ENCODE measurements at places on chromosomes 6 and 20. TPM values are rescaled to one million over a fixed set of nuclear protein-coding genes. Genes with fewer than 3 reads are reported as not detected.

The DPPA5 gene
- 1.7 TPM for polyA plus RNA-seq

The TREM1 gene
- 1.4 TPM for polyA plus RNA-seq

The ZBTB12 gene
- 6.3 TPM for polyA plus RNA-seq

The TAAR1 gene
- polyA plus RNA-seq, result not detected

GRCh38 chr6:22583230-22583629 is 13.9 kb downstream of the HDGFL1 start:
- H3K27me3 ChIP-seq, result no peaks in the 10 kb centered on the region
- no peaks in the 10 kb centered on the region for H3K4me1 ChIP-seq
- no peaks in the 10 kb centered on the region for H3K36me3 ChIP-seq

DNA sequence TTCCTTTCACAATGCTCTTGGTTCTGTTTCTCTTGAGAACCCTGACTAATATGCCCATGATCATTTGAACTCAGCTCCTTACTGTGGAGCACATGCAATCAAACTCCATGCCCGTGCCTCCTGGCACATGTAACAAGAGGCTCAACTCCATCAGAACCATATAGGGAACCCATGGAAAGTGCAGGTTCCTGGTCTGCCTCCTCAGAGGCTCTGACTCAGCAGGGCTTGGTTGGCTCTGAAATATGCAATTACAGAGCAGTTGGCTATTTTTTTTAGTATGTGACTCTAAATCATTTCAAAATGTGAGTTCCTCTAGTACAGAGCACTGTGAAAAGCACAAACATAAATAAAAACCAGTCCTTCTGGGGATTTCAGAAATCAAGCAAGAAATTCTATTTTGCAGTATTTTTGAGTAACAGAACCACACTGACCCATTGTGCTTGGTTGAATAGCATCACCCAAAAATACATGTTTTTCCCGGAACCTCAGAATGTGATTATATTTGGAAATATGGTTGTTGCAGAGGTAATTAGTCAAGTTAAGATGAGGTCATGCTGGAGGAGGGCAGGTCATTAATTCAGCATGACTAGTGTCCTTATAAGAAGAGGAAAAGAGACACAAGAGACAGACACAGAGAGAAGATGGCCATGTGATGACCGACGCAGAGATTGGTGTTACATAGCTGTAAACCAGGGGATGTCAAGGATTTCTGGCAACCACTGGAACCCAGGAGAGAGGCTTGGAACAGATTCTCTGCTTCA is 13.2 kb upstream of the MAP3K4 start:
- H3K4me1 ChIP-seq, result peaks cover 8% of the 10 kb centered on the region
- no peaks in the 10 kb centered on the region for H3K27me3 ChIP-seq
- H3K36me3 ChIP-seq, result no peaks in the 10 kb centered on the region
- no peak overlapping the region for H3K4me3 ChIP-seq
- no peak for DNase-seq

DNA sequence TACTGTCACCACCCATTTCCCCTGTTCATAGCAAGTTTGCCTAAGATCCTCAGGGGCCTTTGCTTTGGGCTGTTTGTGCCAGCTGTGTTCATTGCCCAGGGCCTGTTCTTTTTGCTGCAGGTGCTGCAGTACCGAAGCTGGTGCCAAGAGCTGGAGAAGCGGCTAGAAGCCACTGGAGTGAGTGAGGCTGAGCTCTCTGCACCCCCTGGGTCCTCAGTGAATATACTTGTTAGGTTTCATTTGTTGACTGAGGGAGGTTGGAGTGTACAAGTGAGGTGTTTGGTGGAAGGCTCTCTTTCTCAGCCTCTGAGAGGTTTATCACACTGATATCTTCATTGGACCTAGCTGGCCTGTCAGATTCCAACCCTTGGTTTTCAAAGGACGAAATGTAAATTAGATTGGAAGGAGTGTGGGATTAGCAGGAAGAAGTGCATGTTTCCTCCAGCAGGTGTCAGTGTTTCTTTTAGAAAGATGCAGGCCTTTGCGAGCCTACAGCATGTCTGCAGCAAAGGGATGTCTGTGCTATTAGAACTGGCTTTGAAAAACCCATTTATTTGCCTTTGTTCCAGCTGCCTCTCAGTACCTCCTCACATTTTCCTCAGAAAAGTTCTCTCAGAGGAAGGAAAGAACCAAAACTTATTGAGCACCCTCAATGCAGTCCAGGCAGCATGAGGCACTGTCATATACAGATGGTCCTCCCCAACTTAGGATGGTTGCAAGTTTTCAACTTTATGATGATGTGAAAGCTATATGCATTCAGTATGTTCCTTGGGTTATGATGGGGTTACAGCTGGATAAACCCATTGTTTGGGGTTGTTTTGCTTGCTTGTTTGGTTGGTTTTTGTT is 8.3 kb downstream of the CEP250 start:
- no peak overlapping the region for H3K4me3 ChIP-seq
- no peaks in the 10 kb centered on the region for H3K4me1 ChIP-seq
- H3K36me3 ChIP-seq, result no peaks in the 10 kb centered on the region
- peak; percentile 81 for DNase-seq
- no peaks in the 10 kb centered on the region for H3K27me3 ChIP-seq

DNA sequence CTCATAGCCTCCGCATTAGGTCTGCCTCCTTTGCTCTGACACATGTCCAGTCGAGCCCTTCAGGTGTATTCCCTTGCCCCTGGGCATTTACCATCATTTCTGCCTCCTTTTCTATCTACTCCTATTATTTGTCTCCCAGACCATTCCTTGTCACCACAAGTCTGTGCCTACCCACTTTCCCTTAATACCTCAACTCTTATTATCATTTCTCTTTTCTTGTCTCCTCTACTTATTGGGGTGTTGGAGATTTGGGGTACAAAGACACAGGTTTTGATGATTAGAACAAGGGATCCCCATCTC is 1.4 kb downstream of the SYNGAP1 start:
- H3K4me3 ChIP-seq, result no peak overlapping the region
- H3K36me3 ChIP-seq, result no peaks in the 10 kb centered on the region
- no peak overlapping the region for H3K27ac ChIP-seq
- peaks cover 36% of the 10 kb centered on the region for H3K4me1 ChIP-seq
- DNase-seq, result no peak
- no peaks in the 10 kb centered on the region for H3K27me3 ChIP-seq

DNA sequence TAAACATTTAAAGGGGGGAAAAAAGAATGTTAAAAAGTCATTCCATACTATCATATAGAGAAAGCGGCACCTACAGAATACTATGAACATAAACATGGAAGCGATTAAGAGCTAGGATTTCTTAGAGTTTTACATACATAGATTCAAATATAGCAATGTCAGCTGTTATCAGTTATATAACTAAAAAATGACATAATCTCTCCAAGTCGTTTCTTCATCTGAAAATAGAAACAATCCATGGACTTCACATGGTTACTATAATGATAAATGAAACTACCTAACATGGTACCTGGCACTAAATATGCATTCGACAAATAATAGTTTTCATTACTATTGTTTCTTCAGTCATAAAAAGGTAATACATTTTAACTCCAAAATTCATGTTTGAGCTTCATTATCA is 3.7 kb downstream of the IBTK start:
- no peak overlapping the region for H3K4me3 ChIP-seq
- no peaks in the 10 kb centered on the region for H3K36me3 ChIP-seq
- no peak for DNase-seq
- H3K27ac ChIP-seq, result no peak overlapping the region
- peaks cover 19% of the 10 kb centered on the region for H3K4me1 ChIP-seq

- no peaks in the 10 kb centered on the region for H3K27me3 ChIP-seq
- no peak for DNase-seq
- H3K36me3 ChIP-seq, result no peaks in the 10 kb centered on the region
- no peak overlapping the region for H3K4me3 ChIP-seq
- H3K4me1 ChIP-seq, result no peaks in the 10 kb centered on the region
Observed at GRCh38 chr20:49247792-49248191, 28.6 kb downstream of the DDX27 start.
